ENCODE measurements at places on chromosomes 1 and 21.

GRCh38 chr21:16640297-16641027, 872.4 kb upstream of the CXADR start:
- no peak for DNase-seq

- no peak for DNase-seq
Measured at GRCh38 chr1:229119876-229120275, 151.0 kb upstream of the RAB4A start.

- DNase-seq = no peak
Measured at GRCh38 chr1:225471109-225471452, 43.2 kb upstream of the LBR start.

GRCh38 chr1:108861566-108861965, 4.7 kb upstream of the AKNAD1 start:
- DNase-seq = no peak

- DNase-seq = no peak
Measured at GRCh38 chr1:42732126-42732680, 7.8 kb downstream of the CLDN19 start.
